ENCODE measurements at places on chromosomes 7 and 10.

- DNase-seq: peak; percentile 89
Measured at GRCh38 chr10:69451209-69451783, at the start of gene TSPAN15. Gene TSPAN15, plus strand, starts transcription at chr10:69451465. Its CDS starts 130 bp downstream, at chr10:69451595.

- DNase-seq: no peak
Measured at GRCh38 chr7:2817456-2817855, 26.7 kb downstream of the GNA12 start.

GRCh38 chr7:93055543-93056107 lies 62.2 kb downstream of the SAMD9 start:
- DNase-seq: no peak

GRCh38 chr10:112282086-112282485 lies 1.1 kb upstream of the TECTB start:
- no peak for DNase-seq

- DNase-seq: no peak
Measured at GRCh38 chr7:739455-739982, 12.4 kb upstream of the PRKAR1B start.

DNA sequence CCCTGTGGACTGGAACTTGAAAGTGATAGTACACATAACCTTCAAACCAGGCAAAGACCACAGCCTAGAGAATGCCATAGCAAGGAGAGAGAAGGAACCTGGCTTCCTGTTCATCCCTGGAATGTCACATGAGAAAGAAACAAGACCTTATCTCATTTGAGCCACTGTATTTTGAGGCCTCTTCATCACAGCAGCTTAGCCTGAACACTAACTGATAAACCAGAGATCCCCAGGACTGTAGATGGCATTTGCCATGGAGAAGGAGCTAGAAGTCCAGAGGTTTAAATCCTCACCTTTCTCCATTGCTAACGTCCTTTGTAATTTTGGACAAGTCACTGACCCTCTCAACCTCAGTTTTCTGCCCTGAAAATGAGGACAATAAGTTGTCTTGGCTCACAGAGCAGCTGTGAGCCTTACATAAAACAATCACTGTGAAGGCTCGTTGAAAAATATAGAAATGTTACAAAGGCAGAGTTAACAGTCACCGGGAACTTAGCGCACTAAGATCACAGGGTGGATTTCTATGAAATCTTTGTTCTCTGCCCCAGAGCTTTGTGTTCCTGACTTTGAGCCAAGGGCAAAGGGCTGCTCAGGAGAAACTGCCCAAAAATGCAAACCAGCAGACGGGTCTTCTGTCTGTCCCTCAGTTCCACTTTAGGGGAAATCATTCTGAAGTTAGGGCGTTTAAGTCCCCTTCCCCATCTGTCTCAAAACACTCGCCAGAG lies 197.0 kb downstream of the USP6NL start:
- DNase-seq: no peak

- no peak for DNase-seq
Measured at GRCh38 chr10:10968257-10968588, 49.4 kb upstream of the CELF2 start.

DNA sequence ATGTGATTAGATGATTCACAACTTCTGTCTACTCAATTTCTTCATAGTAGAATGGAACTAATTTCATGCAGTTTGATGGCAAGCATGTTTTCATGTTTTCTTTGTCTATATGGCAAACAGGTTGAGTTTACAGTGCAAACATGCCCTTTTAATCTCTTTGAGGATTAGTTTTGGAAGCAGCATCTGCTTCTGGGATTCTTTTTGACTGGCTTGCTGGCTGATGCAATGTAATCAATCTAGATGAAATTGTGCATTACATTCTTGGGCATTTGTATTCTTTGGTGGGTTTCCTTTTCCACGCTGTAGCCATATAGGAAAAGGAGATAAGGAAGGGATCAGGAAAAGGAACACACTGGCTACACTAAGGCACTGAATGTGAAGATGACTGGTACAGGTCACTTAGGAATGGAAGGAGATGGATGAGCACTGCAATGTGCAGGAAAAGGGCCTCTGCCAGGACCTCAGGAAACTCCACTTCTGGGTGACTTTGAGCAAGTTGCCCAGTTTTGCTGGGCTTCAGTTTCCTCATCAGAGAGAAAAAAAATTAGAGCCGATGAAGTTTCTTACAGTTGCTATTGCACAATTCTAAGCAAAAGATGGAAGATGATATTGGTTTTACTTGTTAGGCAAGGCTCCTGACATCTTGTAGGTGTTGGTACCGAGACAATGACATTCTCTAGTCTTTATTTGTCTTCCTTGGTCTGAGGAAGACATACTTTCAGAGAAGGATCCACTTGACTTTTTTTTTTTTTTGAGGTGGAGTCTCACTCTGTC lies 269.1 kb downstream of the SUGCT start:
- DNase-seq: no peak

DNA sequence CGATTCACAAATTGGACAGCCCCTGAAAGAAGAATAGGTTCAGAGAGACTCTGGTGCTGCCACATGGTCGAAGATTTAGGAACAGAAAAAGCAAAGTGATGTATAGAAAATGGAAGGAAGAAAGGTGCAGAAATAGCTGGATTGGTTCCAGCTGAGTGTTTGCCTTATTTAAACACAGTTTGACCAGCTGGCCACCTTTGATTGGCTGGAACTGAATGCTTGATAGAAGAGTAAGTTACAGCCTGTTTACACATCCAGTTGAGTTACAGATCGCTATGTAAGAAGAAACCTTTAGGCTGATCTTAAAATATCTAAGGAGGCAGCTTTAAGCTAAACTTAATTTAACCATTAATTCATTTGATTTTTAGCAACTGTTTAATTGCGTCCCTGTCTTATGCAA lies 40.3 kb upstream of the KAT6B start:
- no peak for DNase-seq

GRCh38 chr10:95653895-95654294 lies 2.6 kb downstream of the ALDH18A1 start:
- no peak for DNase-seq

GRCh38 chr7:22445853-22446252 lies 54.1 kb downstream of the STEAP1B start:
- no peak for DNase-seq

DNA sequence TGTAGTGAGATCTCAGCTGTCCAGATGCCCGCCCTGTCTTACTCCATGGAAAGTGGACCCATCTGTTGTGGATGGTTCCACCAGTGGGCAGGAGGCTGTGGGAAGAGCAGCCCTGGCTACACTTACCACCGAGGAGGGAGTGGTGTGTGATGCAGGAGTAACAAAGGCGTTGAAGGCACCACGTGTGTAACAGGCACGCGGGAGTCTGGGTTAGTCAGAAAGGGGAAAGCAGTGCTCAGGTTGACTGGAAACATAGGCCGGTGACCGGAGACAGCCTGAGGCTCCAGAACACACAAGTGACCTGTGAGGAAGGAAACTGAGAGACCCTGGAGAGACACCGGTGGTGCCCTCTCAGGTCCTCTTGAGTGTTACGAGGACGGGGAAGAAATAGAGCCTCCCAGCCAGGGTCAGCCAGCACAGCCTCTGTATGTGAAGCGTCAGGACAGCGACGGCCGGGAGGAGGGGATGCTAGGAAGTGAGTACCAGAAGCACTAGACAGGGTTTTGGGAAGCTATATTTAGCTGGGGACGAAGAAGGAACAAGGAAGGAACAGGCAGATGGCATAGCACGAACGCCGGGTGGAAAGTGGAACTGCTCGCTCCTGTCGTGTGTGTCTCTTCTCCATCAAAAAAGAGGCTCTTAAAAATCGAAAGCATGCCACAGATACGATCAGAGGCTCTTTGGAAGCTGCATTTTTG lies 51.7 kb downstream of the DAGLB start:
- DNase-seq: no peak

DNA sequence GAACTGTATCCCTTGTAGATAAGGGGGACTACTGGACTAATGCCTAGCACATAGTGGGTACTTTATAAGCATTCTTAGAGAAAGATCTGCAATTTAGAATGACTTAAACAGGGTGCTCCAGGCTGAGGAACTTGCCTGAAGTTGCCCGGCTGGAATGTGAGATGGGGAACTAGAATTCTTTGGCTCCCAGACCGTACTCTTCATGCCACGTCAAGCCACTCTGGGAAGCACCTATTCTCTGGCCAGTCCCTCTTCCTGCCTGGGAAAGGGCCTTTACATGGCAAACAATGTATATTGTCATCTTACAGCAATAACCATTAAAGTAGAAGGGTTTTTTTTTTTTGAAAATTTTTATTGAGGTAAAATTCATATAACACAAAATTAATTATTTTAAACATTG lies 34.5 kb downstream of the ATXN7L1 start:
- DNase-seq: no peak

GRCh38 chr10:78890506-78890905 lies 178.3 kb upstream of the ZMIZ1 start:
- no peak for DNase-seq

DNA sequence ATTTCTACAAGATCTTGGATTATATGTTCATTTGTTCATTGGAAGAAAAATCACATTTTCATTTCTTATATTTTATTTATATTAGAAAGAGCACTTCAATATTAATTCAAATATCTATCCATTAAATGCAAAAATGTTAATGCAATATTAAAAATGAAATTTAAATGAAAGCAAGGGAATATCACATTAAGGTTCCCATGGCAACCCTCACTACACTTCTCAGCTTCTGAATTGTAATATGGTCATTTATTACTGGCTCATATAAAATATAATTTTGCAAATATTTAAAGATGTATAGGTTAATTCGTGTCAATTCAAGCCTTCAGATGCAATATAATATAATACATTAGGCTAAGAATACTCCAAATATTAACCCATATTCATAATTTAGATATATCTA lies 38.8 kb downstream of the XRCC2 start:
- DNase-seq: no peak

DNA sequence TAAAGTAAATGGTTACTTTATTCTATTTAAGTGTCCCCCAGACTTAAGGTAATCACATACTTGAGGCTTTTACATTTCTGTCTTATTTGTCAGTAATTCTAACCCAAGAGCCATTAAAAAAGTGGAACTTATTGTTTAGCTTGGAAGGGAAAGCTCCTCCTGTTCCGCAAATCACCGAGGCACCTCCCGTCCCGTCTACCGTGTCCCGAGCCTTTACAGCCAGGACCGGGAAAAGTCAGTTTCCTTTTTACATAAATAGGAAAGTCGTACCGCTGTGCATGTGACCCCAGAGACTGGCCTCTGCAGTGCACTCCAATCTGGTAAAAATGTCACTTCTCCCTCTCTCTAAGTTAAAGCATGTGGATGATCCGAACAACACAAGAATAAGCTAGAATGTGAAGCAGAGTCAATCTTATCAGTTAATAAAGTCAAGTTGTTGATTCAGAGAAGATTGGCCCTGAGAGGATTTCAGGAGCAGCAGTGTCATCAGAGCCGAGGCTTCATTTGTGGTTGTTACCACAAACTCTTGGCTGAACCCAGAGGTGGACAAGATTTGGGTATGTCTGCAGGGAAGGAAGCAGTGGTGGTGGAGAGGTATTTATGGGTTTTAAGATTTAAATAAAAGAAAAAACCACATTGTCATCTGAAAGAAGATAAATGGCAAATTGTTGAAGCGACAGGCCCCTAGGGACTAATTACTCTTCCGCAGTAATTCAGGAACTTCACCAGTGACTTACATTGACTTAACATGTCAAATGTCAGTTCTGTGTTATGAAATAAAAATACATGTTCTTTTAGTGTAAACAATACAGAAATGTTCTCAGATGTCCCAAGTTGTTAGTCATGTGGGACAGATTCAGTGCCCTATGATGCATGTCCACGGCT lies 316.6 kb upstream of the ZNF32 start:
- DNase-seq: no peak

DNA sequence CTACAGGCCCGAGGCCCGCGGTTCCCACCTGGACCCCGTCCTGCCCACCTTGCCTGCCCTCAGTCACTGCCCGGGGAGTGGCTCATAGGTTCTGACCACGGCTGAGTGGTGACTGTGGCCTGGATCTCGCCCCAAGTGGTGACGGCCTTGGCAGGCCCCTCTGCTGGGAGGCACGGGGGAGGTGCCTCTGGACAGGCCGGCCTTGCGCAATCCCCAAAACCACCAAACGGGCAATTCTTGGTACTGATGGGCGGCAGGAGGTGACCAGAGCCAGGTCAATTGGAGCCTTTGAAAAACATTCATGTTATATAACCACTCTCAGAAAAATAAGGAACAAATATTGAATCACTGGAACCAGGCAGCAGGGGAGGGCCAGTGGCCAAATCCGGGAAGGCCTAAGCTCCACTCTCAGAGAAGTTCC lies 83.4 kb downstream of the PRKAG2 start:
- no peak for DNase-seq

DNA sequence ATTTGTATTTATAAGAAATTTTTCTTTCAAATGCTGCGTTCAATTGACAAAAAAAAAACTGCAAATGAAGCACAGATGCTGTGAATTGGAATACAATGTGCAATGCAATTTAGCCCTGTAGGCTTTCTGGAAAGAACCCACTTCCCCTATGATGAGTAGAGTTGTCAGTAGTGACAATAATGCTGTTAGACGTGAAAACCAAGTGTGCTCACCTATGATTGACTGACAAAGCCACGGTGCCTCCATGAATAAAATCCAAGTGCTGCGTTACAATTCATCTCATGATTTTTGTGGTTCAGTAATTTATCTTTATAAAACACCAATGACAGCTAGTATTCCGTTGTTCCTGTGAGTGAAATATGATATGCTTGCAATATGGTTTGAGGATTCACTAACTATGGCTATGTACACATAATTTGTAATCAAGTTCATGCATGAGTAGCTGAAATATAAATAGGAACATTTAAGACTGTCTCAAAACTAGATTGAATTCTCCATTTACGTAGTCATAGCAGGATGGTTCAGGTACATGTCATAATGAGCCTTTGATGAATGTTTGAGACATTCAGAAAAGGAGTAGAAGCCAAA lies 1160.3 kb downstream of the CNTNAP2 start:
- no peak for DNase-seq

DNA sequence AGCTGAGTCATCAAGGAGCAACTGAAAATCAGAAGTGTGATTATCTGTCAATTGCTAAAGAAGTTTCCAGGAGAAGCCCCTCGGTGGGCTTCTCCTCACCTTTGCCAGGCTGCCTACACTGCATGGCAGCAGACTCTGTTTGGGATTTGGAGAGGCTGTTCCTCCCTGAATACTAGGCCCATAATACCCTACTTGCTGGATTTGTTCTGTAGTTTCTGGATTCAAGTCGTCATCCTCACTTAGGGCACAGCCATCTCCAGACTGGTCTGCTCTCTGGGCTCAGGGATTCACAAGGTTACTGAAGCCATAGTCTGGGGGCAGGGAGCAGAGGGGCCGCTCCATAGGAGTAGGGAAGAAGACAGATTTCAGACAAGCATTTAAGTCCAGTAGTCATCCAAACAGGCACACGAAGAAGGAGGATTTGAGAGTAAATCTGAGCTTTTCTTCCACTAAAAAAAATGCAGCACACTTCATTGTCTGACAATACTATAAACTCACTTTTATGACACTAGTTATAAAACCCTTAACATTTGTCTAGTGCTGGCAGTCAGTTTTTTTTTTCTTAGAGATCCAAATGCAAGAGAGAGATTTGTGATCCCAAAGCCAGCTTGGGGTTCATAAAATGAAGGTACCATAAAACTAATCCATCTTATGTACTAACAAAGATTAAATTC lies 723.3 kb downstream of the GRID1 start:
- no peak for DNase-seq

- no peak for DNase-seq
Measured at GRCh38 chr7:131921016-131921415, 364.6 kb upstream of the PODXL start.

All from activated naive CD4-positive, alpha-beta T cell treated with anti-CD3 and anti-CD28 coated beads, Interleukin-2, amount 10 ng/mL, durations not matched to agents 7 days and 5 days (primary cell).